Activated CD8-positive, alpha-beta T cell treated with anti-CD3 and anti-CD28 coated beads for 36 hours (primary cell): ENCODE measurements at places on chromosomes 13 and 19.

DNA sequence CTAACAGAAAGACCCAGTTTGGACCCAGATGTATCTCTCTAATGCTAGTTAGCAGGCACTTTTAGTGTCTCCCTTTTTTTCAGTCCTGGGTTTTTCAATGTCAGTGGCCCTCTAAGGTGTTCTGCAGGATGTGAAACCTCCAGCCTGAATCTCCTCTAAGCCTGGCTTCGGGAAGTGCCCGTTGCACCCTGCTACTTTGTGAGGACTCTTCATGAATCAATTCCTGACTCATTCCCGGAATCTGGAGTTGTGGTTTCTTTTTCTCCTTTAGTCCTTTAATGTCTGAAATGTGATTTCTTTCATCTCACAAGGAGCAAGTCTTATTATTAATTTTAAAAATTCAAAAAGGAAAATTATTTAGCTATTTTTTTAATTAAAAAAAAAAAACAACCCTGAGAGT, 116.0 kb downstream of the ZNF536 start:
- no peaks in the 10 kb centered on the region for H3K4me1 ChIP-seq
- DNase-seq, result no peak
- H3K4me3 ChIP-seq, result no peak overlapping the region
- no peak overlapping the region for H3K27ac ChIP-seq
- no peaks in the 10 kb centered on the region for H3K36me3 ChIP-seq

- H3K27ac ChIP-seq, result no peak overlapping the region
- no peaks in the 10 kb centered on the region for H3K36me3 ChIP-seq
- H3K4me3 ChIP-seq, result no peak overlapping the region
- H3K4me1 ChIP-seq, result peaks cover 6% of the 10 kb centered on the region
- no peaks in the 10 kb centered on the region for H3K27me3 ChIP-seq
- DNase-seq, result no peak
Measured at GRCh38 chr13:74217811-74218210, 83.6 kb upstream of the KLF12 start.

DNA sequence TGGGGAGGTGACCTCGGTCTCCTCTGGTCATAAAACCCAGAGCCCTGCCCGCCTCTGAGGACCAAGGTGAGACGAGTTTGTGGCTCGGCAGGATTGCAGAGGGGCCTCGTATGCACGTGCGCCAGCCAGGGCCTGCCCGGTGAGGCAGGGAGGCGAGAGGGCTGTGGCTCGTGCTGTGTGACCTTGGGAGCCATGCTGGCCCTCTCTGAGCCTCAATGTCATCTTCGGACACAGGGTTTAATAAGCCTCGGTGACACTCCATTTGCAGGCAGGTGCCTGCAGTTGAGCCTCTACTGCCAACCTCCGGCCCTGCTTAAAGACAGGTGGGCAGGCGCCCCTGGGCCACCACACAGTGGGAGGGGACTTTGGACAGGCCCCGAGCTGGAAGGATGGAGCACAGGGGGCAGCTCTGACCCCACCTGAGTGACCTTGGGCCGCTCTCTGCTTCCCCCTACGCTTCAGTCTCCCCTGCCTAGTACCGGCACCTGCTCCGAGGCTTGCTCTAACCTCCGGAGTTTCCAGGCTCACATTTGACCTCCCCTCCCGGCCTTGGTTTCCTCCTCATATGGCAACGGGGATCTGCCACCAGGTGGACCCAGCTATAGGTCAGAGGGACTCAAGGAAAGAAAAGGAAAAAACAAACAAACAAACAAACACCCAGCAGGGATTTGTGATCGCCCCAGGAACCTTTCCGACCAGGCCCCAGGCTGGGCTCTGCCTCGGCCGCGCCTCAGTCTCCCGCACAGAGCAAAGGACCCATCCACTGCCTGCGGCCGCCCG, 3.1 kb downstream of the ZBTB7A start:
- no peaks in the 10 kb centered on the region for H3K27me3 ChIP-seq
- H3K4me3 ChIP-seq, result peak overlapping the region; percentile 89
- peak overlapping the region; percentile 90 for H3K27ac ChIP-seq
- peaks cover 38% of the 10 kb centered on the region for H3K4me1 ChIP-seq

DNA sequence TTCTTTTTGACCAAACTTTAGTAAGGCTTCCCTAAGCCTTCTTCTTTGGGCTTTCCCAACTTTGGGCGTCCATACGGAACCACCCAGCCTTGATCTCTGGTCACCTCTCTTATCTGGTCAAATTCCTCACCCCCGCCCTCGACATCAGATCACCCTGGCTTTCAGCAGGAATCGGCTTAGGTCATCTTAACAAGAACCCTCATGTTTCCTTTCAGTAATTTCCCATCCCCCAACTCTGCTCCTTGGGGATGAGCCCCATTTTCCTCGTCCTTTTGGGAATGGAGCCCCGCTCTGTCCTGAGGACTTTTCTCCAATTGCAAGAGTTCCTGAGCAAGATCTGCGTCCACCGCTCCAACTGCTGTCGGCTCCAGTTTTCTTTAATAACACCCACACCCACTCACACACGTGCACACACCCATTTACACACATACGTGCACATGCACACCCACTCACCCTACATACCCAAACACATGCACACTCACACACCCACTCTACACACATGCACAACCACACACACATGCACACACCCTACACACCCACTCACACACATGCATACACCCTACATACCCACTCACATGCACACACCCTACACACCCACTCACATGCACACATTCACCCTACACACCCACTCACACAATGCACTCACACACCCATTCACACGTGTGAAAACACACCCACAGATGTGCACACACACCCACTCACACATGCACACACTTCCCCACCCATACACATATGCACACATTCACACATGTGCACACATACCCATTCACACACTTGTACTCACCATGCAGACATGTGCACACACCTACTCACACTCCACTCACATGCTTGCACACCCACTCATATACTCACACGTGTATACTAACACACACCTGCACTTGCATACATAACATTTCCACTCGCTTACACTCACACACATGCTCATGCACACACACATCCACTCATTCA, 87.0 kb upstream of the TM9SF2 start:
- peaks cover 8% of the 10 kb centered on the region for H3K36me3 ChIP-seq
- no peaks in the 10 kb centered on the region for H3K27me3 ChIP-seq
- peaks cover 63% of the 10 kb centered on the region for H3K4me1 ChIP-seq

DNA sequence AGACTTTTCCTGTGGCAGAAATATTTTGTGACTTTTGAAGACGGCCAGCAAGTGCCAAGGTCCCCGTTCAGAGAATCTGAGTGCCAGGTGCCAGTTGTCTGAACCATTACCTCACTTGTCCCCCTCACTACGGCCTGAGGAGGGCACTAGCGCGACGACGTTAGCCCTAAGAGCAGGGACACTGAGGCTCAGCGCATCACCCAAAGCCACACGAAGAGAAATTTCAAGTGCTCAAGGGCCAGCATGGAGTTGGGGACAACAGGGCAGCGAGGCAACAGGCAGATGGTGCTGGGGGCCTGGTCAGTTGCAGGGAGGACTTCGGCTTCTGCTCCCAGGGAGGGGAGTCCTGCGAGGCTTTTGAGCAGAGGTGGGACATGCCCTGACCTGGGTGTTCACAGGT, 9.5 kb upstream of the TYK2 start:
- peak overlapping the region; percentile 8 for H3K4me3 ChIP-seq
- peaks cover 12% of the 10 kb centered on the region for H3K36me3 ChIP-seq
- peak; percentile 62 for DNase-seq
- peak overlapping the region; percentile 52 for H3K27ac ChIP-seq
- peaks cover 16% of the 10 kb centered on the region for H3K4me1 ChIP-seq
- H3K27me3 ChIP-seq, result no peaks in the 10 kb centered on the region

GRCh38 chr13:109924376-109924775, 138.0 kb upstream of the IRS2 start:
- no peaks in the 10 kb centered on the region for H3K4me1 ChIP-seq
- DNase-seq, result no peak
- no peaks in the 10 kb centered on the region for H3K36me3 ChIP-seq
- peaks cover 9% of the 10 kb centered on the region for H3K27me3 ChIP-seq
- H3K27ac ChIP-seq, result no peak overlapping the region
- no peak overlapping the region for H3K4me3 ChIP-seq

GRCh38 chr19:43798546-43799409, 3.5 kb downstream of the LYPD5 start:
- peak overlapping the region; percentile 73 for H3K4me3 ChIP-seq
- peak; percentile 92 for DNase-seq
- peaks cover 12% of the 10 kb centered on the region for H3K4me1 ChIP-seq
- peaks cover 3% of the 10 kb centered on the region for H3K36me3 ChIP-seq
- H3K27me3 ChIP-seq, result peaks cover 12% of the 10 kb centered on the region
- peak overlapping the region; percentile 27 for H3K27ac ChIP-seq

- no peaks in the 10 kb centered on the region for H3K4me1 ChIP-seq
- no peaks in the 10 kb centered on the region for H3K36me3 ChIP-seq
- DNase-seq, result no peak
- no peak overlapping the region for H3K4me3 ChIP-seq
- no peak overlapping the region for H3K27ac ChIP-seq
- peaks cover 3% of the 10 kb centered on the region for H3K27me3 ChIP-seq
Measured at GRCh38 chr13:36493046-36493445, 60.8 kb downstream of the CCNA1 start.

DNA sequence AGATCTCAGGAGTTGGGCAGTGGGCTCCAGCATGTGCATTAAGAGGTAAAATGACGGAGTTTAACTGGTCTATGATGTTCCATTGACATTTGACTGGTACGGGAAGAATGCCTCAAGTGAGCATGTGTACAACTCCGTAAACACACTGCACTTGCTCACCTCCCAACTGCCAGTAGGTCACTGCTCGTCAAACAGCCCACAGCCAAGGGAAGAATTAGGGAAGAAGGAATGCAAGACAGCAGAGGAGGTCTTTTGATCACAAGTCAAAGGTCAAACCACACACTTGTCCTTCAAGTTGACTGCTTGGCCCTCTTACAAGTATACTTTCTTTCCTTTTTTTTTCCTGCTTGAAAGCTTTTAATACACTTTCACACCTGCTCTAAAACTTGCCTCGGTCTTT, 236.7 kb downstream of the B3GLCT start:
- no peak for DNase-seq
- H3K4me3 ChIP-seq, result no peak overlapping the region
- H3K4me1 ChIP-seq, result no peaks in the 10 kb centered on the region
- peaks cover 6% of the 10 kb centered on the region for H3K27me3 ChIP-seq
- H3K27ac ChIP-seq, result no peak overlapping the region
- no peaks in the 10 kb centered on the region for H3K36me3 ChIP-seq

- H3K4me1 ChIP-seq, result no peaks in the 10 kb centered on the region
- H3K27ac ChIP-seq, result no peak overlapping the region
- no peak overlapping the region for H3K4me3 ChIP-seq
- DNase-seq, result no peak
Measured at GRCh38 chr13:75993823-75994222, 357.7 kb downstream of the LMO7 start.

DNA sequence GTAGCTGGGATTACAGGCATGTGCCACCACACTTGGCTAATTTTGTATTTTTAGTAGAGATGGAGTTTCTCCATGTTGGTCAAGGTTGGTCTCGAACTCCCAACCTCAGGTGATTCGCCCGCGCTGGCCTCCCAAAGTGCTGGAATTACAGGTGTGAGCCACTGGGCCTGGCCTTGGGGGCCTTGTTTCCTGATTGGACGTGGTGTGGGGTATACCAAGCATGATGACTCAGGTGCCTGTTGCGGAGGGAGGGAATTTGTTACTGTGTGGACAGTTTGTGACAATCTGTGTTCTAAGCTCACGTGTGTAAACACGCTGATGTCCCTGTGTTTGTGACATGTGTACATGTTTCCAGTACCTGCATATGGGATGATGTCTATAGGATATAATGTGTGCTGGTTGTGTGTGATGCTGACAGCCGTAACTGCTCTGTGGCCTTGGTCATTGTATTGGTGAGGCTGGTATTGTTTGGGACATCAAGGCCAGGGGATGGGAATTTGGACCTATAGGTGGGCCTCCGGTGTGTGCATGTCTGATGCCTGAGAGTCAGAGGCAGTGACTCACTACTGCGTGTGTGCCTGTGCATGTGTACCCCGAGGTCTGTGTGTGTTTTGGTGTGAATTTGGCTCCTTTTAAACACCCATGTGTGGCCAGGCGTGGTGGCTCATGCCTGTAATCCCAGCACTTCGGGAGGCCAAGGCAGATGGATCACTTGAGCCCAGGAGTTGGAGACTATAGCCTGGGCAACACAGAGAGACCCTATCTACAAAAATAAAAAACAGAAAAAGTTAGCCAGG, 1.6 kb upstream of the EGLN2 start:
- H3K4me1 ChIP-seq, result peaks cover 49% of the 10 kb centered on the region
- H3K36me3 ChIP-seq, result peaks cover 34% of the 10 kb centered on the region
- peak overlapping the region; percentile 97 for H3K27ac ChIP-seq
- peak overlapping the region; percentile 95 for H3K4me3 ChIP-seq

DNA sequence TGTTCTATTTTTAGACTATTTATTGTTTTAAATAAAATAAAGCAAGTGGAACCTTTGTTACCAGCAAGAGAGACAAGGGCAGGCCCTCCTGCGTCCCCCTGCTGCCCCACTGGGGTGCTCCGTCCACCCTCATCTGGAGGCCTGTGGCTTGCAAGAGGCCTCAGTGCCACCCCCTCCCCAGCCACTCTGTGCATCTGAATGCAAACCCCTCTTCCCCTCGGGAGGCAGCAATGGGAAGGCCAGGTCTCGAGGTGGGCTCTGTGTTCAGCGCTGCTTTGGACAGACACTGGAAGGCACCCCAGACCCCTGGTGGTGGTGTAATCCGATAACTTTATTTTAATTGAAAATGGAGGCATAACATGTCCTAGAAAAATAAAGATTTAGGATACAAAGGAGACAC, 4.6 kb downstream of the SIX5 start:
- H3K4me3 ChIP-seq, result no peak overlapping the region
- DNase-seq, result no peak
- no peak overlapping the region for H3K27ac ChIP-seq
- no peaks in the 10 kb centered on the region for H3K36me3 ChIP-seq
- peaks cover 11% of the 10 kb centered on the region for H3K27me3 ChIP-seq

GRCh38 chr13:31996601-31997000, 35.0 kb upstream of the FRY start:
- no peaks in the 10 kb centered on the region for H3K36me3 ChIP-seq
- H3K4me3 ChIP-seq, result no peak overlapping the region
- DNase-seq, result no peak
- H3K27ac ChIP-seq, result no peak overlapping the region
- H3K27me3 ChIP-seq, result no peaks in the 10 kb centered on the region

GRCh38 chr13:102769679-102770078, 3.9 kb downstream of the TEX30 start:
- peaks cover 23% of the 10 kb centered on the region for H3K36me3 ChIP-seq
- no peak overlapping the region for H3K27ac ChIP-seq
- H3K4me1 ChIP-seq, result peaks cover 37% of the 10 kb centered on the region
- H3K27me3 ChIP-seq, result no peaks in the 10 kb centered on the region
- H3K4me3 ChIP-seq, result no peak overlapping the region

GRCh38 chr19:54189145-54189734, at the start of gene MBOAT7:
Gene MBOAT7, minus strand, starts transcription at chr19:54189580. Its CDS starts 1,072 bp downstream, at chr19:54188508.
- H3K36me3 ChIP-seq, result peaks cover 28% of the 10 kb centered on the region
- DNase-seq, result no peak
- H3K4me3 ChIP-seq, result peak within 1 kb of the TSS; percentile 75
- H3K27ac ChIP-seq, result peak within 1 kb of the TSS; percentile 95
